ENCODE measurements at places on chromosomes 16 and 17. TPM values are rescaled to one million over a fixed set of nuclear protein-coding genes. Genes with fewer than 3 reads are reported as not detected.

Gene PRRT2
- 3.2 TPM for total RNA-seq

DNA sequence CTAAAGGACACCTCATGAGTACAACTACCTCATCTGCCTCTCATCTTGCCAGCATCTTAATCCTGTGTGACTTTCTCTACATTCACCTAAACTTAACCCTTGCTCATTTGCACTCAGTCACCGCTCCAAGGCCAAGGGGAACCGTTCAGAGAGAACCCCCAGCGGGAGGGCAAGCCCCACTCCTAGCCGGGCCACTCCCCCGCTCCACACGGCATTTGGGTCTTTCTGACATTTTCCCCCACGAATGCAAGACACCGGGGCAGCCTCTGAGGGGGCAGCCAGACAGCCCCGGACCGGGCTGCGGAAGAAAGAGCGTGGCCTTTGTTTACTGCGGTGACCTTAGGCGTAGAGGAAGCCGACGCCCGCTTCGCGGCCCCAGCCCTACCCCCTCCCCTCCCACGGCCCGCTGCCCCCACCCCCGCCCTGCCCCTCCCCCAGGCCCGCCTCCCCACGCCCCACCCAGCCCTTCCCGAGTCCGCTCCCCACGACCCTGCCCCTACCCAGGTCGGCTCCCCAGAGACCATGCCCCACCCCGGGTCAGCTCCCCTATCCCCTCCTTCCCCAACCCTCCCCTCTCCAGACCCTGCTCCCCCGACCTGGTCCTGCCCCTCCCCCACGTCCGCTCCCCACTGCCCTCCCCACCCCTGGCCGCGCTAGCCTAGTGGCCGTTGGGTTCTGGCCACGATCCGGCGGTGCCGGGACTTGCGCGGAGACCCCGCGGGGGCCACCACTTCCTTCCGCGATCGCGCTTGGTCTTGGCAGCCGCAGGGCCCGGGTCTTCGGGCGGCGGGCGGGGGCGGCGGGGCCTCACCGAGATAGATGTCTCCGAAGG, 789 bp downstream of the CSNK1D start:
- peak; percentile 19 for DNase-seq

DNA sequence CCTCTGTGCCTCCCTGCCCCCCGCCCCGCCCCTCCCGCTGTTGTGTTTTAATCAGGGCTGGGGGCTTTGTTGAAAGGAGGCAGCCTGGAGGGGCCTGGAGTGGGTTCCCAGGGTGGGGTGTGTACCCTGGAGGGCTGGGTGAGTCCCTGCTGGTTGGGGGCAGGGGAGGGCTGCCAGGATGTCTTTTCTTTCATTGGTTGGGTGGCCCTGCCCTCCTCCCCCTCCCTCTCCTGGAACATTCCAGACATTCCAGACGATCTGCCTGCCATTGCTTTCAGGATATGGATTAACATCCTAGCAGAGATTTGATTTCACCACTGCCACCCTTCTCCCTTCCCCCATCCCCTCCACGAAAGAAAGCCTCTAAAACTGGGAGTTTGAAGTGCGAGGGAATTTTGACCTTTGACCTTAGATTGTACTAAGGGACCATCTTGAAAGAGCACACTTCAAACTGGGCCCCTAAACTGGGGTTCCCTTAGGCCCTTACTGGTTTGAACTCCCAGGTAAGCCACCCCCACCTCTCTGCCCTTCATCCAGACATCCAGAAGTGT, 25.3 kb downstream of the IGF2BP1 start:
- peak; percentile 62 for DNase-seq

DNA sequence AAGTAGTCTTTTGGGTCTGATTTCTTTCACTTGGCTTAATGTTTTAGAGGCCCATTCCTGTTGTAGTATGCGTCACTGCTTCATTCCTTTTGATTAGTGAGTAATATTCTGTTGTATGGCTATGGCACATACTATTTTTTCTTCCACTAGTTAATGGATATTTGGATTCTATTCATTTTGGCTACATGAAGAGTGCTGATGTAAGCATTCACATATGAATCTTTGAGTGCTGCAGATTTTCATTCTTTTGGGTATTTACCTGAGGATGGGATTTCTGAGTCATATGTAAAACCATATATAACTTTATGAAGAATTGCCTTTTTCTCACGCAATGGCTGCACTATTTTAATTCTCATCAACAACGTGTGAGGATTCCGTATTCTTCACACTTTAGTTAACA, 113.6 kb downstream of the AHSP start:
- no peak for DNase-seq
